Activated T-cell treated with anti-CD3 and anti-CD28 coated beads for 4 hours (primary cell): ENCODE measurements at places on chromosomes 6 and 20.

DNA sequence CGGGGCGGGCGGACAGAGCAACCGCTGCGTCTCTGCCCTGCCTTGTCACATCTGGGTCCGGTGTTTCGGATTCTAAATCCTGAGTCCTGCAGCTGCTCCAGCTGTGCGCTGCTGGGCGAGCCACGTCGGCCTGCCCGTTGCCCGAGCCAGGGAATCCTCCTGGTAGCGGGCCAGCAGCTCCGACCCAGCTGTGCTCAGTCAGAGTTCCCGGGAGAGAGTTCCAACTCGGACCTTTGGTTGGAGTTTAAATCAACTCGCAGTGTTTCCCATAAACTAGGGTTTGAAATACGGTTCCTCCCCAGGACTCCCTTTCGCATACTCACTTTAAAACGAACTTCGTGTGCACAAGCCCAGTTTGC is 315 bp upstream of the PDE10A start:
- no peak for DNase-seq

GRCh38 chr6:79170959-79171358 is 63.5 kb downstream of the HMGN3 start:
- no peak for DNase-seq

- no peak for DNase-seq
These were observed 185.6 kb downstream of the TSHZ2 start for GRCh38 chr20:53157443-53158408.

- DNase-seq, result no peak
These were observed 176.5 kb upstream of the GJE1 start for GRCh38 chr6:141956046-141956761.

DNA sequence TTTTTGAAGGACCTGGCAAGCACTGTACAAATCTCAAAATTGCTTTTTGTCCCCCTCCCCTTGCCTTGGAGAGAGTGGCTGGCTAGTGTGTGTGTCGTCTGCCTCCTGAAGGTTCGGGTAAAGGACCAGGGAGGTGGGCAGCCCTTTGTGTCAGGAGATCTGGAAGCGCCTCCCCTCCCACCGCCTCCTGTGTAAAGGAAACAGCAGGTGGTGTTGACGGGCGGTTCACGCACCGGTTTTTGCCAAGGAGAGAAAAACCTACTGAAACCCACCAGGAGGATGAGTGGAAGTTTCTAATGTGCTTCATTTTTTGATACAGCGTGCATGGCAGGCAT is 1.2 kb downstream of the ENTPD6 start:
- DNase-seq, result no peak

- no peak for DNase-seq
These were observed 23.5 kb downstream of the DNAAF9 start for GRCh38 chr20:3383878-3384495.

DNA sequence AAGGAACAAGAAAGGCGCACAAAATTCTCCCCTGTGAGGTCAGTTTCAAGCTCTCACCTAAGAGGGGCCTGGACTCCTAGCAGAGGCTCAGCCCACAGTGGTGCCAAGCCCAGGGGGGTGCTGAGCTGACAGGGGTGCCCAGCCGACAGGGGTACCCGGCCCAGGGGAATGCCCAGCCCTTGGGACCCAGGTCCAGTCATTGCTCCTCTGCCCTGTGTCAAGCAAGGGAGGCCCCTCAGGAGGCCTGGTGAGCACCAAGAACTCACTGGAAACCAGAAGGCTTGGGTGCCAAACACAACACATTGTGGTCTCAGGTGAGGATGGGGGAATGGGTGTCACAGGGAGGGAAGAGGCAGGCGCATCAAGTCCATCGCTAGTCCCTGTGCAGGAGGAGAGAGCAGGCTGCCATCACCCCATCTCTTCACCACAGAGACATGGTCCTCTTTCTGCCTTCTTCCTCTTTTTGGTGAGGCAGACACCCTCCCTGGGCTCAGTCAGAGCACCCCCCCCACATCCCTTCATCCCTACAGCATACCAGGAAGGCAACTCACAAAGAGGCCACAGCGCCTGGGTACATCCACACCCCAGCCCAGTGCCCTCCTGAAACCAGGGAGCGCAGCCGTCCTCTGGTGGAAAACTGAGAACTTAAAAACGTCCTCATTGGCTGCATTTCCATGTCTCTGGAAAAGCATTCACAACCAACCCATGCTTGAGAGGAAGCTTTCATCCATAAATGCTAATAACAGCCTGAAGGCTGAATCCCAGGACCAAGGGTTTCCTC is 111.3 kb downstream of the BANF2 start:
- DNase-seq, result no peak

- DNase-seq, result no peak
These were observed 105.6 kb downstream of the ZDHHC14 start for GRCh38 chr6:157486572-157486971.

DNA sequence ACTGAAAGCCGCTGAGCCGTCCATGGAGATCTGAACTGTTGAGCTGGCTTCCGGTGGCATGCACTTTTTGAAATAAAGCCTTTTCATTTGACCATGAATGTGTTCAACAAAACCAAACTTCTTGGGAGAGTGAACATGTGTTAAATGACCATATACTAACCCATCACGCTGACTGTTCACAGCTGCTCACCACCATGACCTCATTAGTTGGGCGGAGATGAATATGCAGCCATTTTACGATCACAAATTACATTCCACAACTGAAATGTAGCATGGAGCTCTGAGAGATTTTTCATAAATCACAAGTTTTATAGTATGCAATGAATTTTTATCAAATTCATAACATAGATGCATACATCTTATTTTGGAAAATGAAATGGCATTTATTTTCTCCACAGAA is 4.2 kb downstream of the RAMACL start:
- no peak for DNase-seq

DNA sequence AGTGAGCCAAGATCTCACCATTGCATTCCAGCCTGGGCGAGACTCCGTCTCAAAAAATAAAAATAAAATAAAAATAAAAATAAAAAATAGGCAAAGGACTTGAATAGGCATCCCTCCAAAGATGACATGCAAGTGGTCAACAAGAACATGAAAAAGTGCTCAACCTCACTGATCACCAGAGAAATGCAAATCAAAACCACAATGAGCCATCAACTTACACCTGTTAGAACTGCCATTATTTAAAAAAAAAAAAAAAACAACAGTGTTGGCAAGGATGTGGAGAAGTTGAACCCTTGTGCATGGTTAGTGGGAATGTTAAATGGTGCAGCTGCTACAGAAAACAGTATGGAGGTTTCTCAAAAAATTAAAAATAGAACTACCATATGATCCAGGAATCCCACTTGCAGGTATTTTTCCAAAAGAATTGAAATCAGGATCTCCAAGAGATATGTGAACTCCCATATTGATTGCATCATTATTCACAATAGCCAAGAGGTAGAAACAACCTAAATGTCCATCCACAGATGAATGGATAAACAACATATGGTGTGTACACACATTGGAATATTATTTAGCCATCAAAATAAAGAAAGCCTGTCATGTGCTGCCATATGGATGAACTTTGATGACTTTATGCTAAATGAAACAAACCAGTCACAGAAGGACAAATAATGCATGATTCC is 2.8 kb downstream of the C20orf203 start:
- no peak for DNase-seq

GRCh38 chr6:17439243-17439993 is 46.0 kb downstream of the CAP2 start:
- DNase-seq, result no peak
